ENCODE measurements at places on chromosomes 5 and 9.

GRCh38 chr9:107422189-107423185 lies 67.1 kb downstream of the KLF4 start:
- DNase-seq, result peak; percentile 91

- DNase-seq, result no peak
Observed at GRCh38 chr9:13990331-13990730, 323.6 kb downstream of the NFIB start.

GRCh38 chr5:176425138-176425537 lies 8.8 kb upstream of the CLTB start:
- no peak for DNase-seq

DNA sequence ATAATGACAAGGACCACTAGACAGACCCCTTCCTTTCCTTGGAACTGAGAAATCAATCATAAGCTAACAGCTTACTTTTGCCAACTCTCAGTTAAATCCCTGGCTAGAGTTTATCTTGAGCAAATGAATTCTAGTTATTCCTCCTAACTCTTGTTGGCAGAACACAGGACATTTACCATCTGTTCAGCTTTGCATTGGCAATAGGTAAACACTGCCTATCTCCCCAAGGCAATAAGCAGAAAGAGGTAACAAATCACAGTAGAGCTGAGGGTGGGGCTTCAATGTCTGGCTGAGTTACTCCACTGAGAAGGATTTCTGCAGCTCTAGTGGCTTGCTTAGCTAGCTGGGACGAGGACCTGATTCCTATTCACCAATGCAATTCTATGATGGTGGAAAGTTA lies 503.3 kb upstream of the GRIA1 start:
- no peak for DNase-seq

DNA sequence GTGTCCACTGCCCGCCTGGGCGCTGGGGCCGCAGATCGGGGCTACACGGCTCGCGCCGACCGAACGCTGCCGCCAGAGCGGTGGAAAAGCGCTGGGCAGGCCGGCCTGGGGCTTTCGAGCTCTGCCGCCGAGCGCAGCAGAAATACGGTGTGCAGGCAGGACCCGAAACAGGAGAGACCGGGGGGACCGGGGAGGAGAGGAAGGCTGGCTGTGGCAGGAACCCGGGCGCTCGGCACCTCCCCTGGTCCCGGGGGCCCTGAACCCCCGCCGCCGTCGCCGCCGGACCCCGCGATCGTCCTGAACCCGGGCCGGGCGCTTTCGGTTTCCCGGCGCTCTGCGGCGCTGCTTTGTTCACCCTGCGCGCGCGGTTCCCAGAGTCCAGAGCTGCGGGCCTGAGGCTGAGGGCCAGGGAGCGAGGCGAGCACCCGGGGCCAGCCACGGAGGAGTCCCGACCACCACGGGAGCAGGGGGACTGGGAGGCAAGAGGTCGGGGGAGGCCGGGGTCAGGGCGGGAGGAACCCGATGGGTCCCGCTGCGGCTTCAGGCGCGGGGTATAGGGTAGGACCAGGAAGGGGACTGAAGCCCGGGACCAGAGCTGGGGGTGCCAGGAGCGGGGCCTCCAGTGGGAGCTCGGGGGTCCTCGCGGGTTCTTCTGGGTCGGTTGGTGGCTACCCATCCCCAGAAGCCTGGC lies 12.0 kb downstream of the IRX2 start:
- peak; percentile 53 for DNase-seq

DNA sequence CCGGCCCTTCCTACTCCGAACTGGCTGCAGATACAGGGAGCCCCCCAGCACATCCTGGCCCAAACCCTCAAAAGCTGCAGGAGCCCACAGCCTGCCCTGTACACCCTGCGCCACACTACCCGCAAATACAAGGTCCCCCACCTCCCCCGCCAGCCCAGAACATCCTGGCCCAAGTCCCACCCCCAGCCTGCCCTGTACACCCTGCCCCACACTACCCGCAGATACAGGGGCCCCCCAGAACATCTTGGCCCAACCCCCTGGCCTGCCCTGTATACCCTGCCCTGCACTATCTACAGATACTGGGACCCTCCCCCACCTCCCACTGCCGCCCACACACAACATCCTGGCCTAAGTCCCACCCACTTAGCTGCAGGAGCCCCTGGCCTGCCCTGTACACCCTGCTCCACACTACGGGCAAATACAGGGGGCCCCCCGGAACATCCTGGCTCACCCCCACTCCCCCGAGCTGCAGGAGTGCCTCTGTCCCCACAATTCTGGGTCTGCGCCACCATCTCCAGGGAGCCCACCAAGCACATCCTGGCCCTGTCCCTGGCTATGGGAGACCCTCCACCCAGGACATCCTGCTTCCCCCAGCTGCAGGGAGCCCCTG lies 8.3 kb downstream of the LPCAT1 start:
- DNase-seq, result no peak

DNA sequence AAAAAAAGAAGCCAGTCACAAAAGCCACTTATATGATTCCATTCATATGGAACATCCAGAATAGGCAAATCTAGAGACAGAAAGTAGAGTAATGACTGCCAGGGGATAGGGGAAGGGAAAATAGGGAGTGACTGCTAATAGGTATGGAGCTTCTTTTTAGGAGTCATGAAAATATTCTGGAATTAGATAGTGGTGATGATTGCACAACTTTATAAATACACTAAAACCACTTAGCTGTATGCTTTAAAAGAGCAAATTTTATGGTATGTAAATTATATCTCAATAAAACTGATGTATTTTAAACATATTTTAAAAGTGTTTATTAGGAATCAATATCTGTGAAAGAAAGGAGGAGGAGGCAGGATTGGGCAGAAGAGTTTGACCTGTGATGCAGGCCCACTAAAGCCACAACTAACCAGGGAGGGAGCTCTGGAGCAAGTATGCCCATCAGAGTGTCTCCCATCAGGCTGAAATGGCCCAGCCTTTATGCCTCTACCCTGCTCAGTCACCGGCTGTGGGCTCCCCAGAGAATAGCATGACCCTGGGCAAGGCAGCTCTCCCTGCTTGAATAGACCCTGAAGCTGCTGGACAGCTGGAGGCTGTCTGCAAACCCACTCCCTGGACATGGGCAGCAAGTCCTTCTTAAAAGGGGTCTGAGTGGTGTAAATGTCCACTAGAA lies 96.0 kb upstream of the SLC44A1 start:
- no peak for DNase-seq

- DNase-seq, result no peak
Observed at GRCh38 chr5:148686660-148687059, 32.3 kb upstream of the HTR4 start.

DNA sequence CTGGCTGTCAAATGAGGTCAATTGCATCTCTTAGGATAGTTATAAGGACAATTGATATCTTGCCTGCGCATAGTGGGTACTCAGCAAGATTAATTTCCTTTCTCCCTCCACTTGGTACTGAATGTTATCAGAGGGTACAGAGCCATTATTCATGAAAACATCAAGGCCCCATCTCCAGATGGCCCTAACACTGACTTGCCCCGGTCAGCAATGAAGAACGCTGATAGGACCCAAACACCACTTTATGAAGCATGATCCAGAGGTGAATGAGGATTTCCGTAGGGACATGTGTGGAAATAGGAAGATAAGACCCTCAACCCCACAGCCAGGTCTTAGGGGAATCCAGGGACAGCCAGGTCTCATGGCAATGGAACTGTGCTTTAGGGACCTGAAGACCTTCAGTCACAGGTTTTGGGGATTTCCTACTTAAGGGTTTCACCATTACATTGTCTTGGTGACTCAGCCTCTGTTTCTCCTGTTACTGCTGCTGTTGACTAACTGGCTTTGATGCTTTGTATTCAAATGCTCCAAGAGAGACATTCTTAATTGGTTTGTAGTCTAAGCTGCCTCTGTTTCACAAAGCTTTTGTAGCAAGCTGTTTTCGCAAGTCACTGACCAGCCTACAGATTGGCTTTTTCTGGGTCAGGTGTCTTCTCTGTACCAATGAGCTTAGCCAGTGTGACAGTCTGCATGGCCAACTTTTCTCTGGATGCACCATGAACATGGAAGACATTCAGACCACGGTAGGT lies 35.3 kb upstream of the IQGAP2 start:
- no peak for DNase-seq

DNA sequence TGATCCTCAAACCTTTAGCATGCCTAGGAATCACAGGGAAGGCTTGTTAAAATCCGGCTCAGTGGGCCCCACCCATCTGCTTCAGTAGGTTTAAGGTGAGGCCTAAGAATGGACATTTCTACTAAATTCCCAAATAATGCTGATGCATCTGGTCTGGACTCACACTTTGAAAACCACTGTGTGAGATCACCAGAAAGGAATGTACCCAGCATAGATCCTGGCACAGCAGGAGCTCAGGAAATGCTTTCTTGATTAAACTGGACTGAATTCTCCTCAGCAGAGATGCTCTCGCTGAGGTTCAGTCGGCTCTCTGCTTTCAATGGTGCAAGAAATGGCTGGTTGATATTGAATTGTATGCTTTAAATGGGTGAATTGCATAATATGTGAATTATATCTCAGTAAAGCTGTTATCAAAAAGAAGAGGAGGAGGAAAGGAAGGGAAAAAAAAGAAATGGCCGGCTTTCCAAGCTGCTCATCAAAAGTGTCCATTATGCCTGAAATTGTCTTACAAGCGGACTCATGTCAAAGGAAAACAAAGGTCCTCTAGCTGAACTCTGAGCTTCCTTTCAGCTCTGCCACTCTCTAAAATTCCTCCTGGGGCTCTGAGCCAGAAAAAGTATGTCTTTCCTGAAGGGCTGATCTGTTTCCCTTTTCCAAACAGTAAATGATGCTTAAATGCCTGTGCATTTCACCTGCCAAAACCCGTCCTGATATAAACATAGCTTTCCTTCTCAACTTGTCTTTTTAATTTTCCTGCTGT lies 77.6 kb upstream of the SAP30L start:
- DNase-seq, result peak; percentile 47

DNA sequence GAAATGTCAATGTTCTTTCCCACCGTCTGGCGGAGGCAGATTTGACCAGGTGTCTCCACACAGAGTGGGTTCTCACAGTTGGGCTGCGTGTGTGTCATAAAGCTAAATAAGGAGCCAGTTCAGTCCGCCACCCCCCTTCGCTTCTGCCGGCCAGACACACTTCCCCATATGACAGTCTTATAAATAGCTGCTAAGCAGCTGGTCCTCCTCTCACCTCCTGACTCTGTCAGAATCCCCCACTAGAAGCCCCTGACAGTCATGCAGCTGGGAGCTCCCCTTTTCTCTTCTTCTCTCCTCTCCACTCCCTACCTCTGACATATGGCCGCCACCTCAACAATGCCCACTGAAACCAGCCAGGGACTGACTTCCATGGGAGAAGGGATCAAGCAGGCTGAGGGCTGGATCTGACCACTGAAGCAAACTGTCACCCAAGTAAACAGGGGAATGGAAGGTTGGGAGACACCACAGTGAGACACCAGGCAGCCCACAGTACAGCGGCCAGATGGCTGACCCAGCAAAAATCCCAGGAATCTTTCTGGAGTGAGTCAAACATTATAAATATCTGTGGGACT lies 141.9 kb upstream of the EFNA5 start:
- no peak for DNase-seq

GRCh38 chr5:164359260-164360255 lies 854.1 kb downstream of the MAT2B start:
- no peak for DNase-seq

DNA sequence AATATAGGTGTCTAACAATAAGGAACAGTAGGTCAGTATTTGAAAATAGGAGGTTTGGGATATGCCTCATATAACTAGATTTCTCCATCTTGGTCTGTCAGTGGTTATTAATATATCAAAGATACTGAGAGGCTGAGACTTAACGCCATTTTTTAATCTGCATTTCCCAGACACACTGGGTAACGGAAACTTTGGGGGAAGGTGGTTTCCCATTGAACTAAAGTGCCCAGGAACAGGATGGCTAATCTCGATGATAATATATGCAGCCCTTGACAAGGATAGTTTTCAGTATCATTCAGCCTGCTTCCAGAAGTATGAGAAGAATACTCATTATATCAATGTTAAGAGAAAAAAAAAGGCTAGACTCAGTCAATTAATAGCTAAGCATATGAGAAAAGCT lies 30.7 kb downstream of the EFNA5 start:
- no peak for DNase-seq

DNA sequence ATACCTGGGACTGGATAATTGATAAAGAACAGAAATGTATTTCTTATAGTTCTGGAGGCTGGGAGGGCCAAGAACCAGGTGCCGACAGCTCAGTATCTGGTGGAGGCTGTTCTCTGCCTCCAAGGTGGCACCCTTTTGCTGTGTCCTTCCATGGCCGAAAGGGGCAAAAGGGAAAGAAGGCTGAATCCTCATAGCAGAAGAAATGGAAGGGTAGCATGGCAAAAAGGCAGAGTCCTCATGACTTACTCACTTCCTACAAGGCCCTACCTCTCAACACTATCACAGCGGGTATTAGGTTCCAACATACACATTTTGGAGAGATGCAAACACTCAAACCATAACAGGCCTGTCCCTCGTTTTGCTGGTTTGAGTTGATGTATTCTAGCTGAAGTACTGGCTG lies 25.1 kb upstream of the MED10 start:
- no peak for DNase-seq

GRCh38 chr5:93092349-93093105 lies 488.5 kb downstream of the NR2F1-AS1 start:
- DNase-seq, result peak; percentile 29

DNA sequence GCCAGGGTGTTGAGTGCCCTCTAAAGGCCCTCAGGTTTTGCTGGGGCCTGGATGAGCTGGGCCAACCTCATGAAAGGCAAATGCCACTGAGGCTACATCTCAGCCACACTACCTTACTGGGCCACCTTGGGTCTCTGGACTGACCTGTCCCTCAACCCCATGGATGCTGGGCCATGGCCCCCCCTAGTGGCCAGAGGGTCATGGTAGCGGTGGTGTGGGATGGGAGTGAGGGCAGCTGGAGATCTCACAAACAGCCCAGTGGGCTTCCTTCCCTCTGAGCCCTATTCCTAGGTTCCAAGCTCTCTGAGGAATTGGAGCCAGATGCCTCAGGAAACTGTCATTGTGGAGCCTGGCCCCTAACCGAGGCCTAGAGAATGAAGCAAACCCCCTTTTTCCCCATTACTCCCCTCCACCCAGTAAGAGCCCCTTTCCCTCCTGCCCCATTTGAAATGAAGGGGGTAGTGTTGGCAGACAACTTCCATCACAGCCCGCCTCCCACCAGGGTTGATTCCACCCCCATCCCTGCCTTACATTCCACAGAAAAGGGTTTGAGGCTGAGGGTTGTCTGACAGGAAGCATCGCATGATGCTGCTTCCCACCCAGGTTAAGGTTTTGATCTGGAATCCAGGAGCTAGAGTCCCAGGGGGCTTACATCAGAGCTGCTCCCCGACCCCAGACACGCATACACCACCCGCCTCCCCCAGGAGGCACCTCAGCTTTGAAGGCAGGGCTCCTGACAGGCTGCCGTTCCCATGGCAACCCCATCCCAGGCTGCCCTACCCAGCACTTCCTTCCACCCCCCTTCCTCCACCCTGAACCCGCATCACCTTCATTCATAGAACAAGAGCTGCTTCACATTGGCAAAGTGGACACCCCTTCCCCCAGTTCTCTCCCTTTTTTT lies 63.9 kb downstream of the PCDH1 start:
- DNase-seq, result peak; percentile 58

GRCh38 chr5:103523319-103523718 lies 39.3 kb downstream of the NUDT12 start:
- DNase-seq, result no peak

- no peak for DNase-seq
Observed at GRCh38 chr5:1762883-1763547, 36.6 kb downstream of the MRPL36 start.

- DNase-seq, result no peak
Observed at GRCh38 chr5:126656401-126657007, 55.8 kb downstream of the PHAX start.
